GM18507 (cell line): ENCODE measurements at places on chromosomes 7 and 10.

DNA sequence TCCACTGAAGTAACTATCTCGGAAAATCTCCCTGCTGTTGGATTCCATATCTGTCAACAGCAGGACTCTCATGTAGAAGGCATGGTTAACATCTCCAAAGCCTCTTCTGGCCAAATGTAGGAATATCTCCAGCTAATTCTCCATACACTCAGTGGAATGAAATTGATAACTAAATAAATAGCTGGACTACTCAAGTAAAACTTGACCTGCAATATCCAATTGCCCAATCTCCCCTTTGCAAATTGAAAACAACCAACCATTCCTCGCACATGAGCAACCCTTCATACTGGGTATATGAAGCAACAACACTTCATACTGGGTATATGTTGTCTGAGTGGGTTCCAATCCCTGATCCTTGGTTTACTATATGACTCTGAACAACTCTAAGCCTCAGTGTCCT is 105.4 kb upstream of the KMT2E start:
- no peak for DNase-seq

GRCh38 chr7:122789156-122789555 is 86.4 kb upstream of the RNF148 start:
- no peak for DNase-seq

DNA sequence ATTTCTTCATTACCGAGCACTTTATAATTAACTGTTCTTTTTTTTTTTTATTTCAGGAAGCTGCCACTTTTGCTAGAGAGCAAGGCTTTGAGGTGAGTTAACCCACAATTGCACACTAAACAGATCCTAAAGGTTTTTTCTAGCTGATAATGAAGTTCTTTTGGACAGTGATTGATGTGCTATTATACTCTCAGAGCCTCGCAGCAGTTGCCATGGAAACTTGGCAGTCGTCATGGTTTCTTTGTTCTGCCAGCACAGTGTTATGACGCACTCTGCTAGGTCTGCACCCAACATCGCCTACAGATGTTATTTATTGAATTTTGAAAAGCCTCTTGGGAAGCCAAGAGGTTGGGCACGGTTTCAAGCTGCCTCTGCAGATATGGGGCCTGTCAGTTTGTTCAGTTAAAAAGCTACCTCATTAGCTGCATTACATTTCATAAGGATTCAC is 237.2 kb upstream of the KAT6B start:
- DNase-seq, result no peak

- DNase-seq, result no peak
These were observed 262.3 kb downstream of the SORCS3 start for GRCh38 chr10:104903433-104903832.

DNA sequence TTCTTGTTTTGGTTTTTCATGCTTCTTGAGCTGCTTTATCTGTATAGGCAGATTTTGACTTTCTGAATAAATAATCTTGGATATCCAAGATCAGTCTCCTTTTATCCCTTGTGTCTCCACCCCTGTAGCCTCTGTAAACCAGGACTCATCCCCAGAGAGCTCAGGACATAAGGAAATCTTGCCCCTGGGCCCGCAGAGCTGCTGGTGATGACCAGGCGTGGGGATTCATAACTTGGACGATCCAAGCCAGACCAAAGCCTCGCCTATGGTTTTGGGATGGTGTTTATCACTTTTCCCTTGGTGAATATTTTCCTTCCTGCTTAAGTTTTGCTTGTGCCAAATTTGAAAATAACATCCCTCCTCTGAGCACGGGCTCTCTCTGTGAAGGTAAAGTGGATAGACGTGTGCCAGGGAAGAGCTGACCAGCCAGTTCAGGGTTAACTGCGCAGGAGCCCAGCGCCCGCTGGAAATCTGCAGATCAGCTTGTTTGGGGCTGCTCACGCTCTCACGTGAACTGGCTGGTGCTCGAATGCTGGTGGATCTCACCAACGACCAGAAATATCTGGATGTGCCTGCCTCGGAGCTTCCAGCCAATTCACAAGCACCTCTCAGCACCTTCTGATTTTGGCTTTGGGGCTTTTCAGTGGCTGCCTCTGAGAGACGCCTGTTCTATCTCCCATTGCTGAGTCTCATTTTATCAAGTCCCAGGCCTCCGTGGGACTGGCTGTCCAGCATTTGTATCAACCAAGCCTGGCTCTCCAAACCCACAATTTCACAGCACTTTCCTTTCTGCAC is 132.1 kb upstream of the BTBD16 start:
- no peak for DNase-seq

GRCh38 chr10:111211706-111212105 is 134.9 kb downstream of the ADRA2A start:
- no peak for DNase-seq

- no peak for DNase-seq
These were observed 71.0 kb upstream of the GTF2I start for GRCh38 chr7:74586258-74587175.

DNA sequence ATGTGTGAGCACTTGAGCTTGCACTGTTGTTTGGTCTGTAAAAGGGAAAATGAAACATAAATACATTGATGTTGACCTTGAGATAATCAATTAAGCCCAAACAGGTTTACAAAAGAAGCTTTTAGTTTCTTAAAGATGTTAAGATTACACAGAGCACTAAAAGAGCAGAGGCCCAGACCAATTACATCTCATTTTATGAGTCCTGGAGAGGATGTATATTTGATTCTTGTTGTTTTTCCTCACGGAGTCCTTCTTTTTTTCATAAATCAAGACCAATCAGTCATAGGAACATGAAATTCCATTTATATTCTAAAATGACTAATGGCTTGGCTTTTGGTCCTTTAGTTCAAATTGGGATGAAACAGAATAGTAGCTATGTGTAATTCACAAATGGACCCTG is 249.7 kb upstream of the NPY start:
- DNase-seq, result no peak

DNA sequence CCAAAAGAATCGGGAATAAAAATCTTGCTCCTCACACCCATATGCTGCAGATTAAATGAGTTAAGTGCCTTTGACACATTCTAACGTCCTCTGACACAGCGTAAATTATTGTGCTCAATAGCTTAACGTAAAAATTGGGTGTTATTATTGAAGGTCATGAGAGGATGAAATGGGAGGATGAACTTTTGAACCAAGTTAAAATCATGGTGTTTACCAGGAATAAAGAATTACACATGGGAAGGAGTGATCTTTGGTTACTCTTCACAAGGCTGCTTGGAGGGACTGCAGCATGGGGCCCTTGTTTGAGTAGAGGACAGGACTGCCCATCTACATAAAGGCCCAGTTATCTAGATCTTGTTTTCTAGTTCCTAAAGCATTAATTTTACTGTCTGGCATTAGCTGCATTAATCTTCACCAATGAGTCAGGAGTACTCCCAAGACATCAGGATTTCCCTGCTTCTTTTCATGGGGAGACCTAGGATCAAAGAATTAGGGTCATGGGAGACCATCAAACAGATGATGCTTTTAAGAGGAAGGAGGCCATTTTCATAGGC is 84.9 kb upstream of the PRR15 start:
- DNase-seq, result no peak

DNA sequence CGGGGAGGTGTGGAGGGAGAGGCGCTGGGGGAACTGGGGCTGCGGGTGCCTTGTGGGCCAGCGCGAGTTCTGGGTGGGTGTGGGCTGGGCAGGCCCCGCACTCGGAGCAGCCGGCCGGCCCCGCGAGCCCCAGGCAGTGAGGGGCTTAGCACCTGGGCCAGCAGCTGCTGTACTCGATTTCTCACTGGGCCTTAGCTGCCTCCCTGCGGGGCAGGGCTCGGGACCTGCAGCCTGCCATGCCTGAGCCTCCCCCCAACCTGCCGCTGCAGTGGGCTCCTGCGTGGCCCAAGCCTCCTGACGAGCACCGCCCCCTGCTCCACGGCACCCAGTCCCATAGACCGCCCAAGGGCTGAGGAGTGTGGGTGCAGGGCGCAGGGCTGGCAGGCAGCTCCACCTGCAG is 116.3 kb downstream of the CFTR start:
- no peak for DNase-seq

GRCh38 chr7:85074992-85075391 is 111.9 kb downstream of the SEMA3D start:
- DNase-seq, result no peak

DNA sequence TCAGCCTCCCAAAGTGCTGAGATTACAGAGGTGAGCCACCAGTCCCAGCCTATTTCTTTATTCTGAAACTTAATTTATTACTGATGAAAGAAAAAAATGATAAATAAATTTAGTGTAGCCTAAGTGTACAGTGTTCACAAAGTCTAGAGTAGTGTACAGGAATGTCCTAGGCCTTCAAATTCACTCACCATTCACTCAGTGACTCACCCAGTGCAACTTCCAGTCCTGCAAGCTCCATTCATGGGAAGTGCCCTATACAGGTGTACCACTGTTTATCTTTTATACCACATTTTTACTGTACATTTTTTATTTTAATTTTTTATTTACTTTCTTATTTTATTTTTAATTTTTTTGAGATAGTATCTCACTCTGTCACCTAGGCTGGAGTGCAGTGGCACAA is 12.2 kb downstream of the MRLN start:
- DNase-seq, result no peak

DNA sequence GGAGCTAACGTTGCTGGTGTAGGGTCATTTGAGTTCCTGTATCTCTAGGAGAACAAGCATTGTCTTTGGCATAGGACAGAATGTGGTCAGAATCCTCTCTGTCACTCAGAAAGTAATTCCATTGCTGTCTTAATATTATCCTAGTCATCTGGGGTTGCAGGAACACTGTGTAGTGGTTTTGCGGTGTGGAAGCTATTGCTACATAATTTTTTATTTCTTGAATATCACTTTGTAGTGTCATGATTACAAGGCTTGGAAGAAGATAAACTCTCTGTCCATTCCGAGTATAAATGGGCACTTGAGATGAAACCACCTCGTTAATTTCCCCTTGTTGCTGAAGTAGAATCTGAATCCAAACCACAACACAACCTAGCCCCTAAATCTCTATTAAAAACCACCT is 919.2 kb downstream of the LRMDA start:
- DNase-seq, result no peak

DNA sequence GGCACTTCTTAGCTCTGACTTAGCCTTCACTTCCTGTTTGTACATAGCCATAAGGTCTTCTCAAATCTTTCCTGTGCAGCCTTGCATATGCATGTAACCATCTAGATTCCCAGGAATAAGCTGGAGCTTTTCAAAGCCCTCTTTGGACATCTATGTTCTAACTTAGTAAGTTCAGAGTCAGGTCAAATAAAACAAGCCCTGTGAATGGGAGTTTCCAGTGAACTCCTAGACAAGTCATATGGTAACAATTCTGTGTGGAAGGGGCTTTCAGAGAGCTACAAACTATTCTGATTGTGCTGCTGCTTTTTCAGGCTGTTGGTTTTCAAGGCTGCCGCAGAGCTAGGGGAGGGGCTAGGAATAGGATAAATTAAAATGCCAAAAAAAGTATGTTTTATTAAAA is 208.4 kb upstream of the AKR1E2 start:
- DNase-seq, result no peak

GRCh38 chr7:15989194-15989593 is 302.7 kb upstream of the MEOX2 start:
- no peak for DNase-seq
